Stimulated activated CD4-positive, alpha-beta T cell treated with anti-CD3 and anti-CD28 coated beads, Interleukin-1b, Interleukin-23, amount 100 ng/mL, for 1 hour (primary cell): ENCODE measurements at places on chromosomes 11 and 22.

DNA sequence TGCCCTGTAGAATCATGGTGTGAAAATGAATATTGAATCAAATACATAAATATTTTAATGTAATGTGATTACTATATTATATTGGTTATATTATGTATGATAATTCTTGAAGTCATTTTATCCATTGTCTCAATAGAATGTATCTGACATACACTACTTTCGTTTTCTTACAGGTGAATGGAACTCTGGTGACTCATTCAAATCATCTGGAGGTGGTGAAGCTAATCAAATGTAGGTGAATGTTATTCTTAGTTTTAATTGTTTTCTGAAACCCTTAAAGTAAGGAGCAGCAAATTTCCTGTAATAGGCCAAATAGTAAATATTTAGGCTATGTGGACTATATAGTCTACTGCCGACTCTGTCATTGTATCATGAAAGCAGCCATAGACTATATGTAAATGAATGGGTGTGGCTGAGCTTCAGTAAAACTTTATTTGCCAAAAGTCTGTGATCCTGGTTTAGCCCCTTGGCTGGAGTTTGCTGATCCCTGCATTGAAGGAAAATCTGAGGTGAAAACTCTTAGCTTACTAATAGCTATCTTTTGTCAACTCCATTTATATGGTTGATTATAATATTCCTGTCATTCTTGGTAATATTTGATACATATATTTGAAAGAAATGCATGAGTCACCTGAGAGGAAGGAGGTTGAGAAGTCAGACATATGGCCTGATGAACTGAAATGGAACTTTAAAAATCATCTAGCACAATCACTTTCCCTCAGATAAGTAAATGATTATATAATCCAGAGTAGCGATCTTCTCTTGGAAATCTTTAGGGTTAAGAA, 87.2 kb upstream of the GRIK4 start:
- DNase-seq, result no peak

GRCh38 chr11:15158351-15159015, 43.8 kb downstream of the INSC start:
- no peak for DNase-seq

DNA sequence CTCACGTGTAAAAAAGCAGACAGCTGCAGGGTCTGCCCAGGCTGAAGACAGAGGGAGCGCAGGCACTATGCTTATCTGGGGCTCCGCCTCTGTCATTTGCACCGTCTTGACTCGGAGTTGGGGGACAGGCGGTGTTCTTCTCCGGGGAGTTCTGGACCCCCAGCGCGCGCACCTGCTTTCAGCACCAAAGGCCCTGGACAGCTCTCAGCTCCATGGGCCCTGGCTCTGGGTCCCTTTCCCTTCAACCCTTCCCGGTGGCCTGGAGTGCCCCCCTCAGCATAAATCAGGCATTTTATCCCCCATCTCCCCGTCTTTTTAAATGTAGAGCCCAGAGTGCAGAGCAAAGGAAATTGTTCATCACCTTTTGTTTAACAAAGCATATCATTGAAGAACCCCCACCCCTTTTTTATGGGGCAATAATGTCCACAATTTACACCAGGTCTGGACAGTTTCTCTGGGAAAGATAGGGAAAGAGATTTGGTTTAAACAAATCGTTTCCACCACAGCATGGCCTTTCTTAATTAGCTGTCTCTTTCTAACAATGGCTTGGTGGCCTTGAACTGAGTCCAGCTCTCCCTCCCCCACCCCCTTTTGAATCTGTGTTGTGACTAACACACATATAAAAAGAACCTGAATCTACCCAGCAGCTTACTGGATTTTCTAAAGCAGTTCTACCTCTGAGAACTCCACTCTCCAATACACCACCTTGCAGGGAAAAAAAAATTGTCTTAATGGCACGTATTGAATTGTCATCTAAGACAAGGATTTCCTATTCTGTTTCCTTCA, 1.7 kb downstream of the SEZ6L start:
- DNase-seq, result no peak

DNA sequence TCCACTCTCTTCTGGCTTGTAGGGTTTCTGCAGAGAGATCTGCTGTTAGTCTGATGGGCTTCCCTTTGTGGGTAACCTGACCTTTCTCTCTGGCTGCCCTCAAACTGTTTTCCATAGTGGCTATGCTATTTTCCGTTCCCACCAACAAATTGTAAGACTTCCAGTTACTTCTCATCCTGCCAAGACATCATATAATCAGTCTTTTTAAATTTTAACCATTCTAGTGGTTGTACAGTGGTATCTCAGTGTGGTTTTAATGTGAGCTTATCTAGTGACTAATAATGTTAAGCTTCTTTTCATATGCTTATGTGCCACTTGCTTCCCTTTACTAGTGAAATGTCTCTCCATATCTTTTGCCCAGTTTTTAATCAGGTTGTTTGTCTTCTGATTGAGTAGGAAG, 13.6 kb upstream of the TRIM29 start:
- no peak for DNase-seq

DNA sequence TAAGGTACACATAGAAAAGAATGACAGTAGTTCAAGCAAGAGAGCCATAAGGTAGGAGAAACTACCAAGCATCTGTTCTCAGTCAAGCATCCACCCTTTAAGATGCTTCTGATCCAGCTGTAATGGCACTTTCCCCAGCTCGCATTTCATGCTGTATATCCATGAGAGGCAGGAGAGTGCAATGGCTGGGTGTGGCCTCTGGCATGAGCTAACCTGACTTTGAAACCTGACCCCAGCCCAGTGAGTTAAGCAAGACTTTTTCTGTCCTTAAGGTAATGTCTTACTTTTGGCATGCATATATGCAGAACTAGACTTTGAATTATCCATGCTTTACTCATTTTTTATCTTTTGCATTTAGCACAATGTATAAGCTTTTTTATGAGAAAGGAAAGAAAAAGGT, 79.8 kb upstream of the CNTN5 start:
- no peak for DNase-seq

DNA sequence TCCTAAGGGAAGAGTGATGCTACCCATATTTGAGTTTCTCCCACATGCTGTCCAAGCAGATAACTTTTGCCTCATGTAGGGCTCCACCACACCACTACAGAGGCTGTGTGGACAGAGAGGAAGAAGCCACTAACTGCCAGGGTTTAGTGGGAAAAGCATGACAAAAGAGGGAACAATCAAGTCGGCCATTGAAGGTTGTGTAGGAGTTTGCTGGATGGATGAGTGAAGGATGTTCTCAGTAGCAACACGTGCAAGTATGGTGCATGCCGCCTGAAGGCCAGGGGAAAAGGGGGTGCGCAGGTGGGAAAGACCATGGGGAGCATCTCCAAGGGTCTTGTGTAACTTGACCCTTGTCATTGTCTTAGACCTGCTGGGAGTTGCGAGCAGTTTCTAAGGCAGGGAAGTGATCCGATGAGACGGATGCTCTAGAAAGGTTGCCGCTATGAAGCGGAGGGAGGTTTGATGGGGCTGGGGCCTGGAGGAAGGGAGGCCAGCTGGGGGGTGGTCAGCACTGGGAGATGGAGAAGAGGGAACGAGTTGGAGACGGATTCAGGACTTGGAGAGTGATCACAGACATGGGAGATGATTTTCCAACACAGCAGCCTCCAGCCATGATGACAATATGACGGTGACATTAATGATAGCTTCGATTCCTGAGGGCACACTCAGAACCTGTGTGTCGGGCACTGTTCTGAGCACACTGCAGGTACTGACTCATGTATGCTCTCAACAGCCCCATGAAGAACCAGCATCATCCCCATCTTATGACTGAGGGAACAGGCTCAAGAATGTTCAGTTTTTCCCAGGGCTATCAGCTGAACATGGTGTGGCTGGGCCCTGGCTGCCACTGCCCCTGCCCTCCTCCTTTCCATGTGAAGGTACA, 53.7 kb downstream of the CD6 start:
- DNase-seq, result no peak

- no peak for DNase-seq
Measured at GRCh38 chr11:130480711-130481140, 32.3 kb downstream of the ADAMTS15 start.

GRCh38 chr11:16817351-16817750, 78.9 kb downstream of the C11orf58 start:
- DNase-seq, result no peak

- no peak for DNase-seq
Measured at GRCh38 chr11:109668973-109669634, 247.1 kb downstream of the C11orf87 start.

DNA sequence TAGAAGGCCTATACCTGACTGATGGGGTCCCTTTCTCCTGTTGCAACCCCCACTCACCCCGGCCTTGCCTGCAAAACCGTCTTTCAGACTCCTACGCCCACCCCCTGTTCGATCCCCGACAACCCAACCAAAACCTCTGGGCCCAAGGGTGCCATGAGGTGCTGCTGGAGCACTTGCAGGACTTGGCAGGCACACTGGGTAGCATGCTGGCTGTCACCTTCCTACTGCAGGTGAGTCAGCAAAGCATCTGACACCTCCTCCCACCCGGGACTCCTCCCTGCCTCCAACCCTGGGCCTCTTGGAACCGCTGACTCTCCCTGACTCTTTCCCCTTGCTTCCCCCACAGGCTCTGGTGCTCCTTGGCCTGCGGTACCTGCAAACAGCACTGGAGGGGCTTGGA, 1.2 kb downstream of the ROM1 start:
- DNase-seq, result no peak
